ENCODE measurements at places on chromosomes 2 and 18.
A peak's percentile ranks its signal among the peaks of the same experiment; 100 is the strongest.

DNA sequence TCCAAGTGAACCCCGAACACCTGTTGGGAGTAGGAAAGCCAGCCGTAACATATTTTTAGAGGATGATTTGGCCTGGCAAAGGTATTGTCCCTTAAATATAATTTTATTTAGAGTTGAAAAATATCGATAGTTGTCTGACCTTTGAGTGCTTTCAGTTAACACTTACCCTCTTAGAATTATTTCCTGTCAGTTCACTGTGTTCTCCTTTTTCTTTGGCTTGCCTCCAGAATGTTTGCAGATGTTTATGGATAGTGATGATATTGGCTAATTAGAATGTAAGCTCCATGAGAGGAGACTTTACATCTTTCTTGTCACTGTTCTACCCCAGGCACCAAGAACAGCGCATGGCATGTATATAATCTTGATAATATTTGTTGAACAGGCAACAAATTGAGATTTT, 19.8 kb downstream of the PIKFYVE start:
- DNase-seq, result no peak

- DNase-seq, result no peak
These were observed 18.8 kb downstream of the ENOSF1 start for GRCh38 chr18:693466-694187.

DNA sequence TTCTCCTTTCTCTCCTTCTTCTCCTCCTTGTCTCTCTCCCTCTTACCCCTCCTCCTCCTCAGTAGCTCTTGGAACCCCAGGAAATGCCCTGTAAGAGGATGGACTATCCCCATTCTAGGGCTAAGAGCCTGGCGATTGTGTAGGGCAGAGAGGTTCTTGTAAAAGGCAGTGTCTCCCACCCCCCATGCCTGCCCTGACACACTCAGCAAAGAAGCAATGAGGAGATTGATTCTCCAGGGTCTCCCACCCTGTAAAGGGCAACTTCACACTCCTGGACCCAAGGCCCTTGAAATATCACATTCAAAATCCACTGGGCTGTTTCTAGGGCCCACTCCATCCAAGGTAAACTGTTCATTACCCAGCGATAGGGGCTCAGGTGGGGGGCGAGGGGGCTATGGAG, 144.1 kb downstream of the INSIG2 start:
- no peak for DNase-seq

- DNase-seq, result no peak
These were observed 121.1 kb upstream of the FN1 start for GRCh38 chr2:215556979-215557378.

GRCh38 chr2:156448766-156449165, 12.6 kb downstream of the GPD2 start:
- no peak for DNase-seq

- DNase-seq, result peak; percentile 63
These were observed 790 bp upstream of the ACAA2 start for GRCh38 chr18:49814147-49814499.

DNA sequence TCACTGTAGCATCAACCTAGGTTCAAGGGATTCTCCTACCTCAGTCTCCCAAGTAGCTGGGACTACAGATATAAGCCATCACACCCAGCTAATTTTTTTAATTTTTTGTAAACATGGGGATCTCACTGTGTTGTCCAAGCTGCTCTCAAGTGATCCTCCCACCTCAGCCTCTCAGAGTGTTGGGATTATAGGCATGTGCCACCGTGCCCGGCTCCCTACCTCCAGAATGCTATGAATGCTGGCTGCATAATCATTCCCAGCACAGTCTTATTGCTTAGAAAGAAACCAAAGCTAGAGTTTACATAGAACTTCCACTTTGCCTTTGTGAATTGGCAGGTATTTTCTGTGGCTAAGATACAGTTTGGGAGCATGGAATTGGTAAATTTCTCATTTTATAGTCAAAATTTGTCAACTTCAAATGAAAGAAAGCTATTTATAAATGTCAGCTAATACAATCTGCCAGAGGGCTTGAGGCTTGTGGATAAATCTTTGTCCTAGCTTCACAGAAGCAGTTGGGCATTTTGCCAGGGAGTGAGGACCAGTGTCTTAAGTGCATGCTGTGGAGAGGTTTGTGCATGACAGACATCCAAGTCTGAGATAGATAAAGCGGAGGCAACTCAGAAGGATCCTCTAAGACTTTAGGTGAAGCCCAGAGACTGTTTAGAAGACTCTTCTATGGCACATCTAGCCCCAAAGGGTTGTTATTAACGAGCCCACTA, 175.4 kb downstream of the ANTXR1 start:
- no peak for DNase-seq

DNA sequence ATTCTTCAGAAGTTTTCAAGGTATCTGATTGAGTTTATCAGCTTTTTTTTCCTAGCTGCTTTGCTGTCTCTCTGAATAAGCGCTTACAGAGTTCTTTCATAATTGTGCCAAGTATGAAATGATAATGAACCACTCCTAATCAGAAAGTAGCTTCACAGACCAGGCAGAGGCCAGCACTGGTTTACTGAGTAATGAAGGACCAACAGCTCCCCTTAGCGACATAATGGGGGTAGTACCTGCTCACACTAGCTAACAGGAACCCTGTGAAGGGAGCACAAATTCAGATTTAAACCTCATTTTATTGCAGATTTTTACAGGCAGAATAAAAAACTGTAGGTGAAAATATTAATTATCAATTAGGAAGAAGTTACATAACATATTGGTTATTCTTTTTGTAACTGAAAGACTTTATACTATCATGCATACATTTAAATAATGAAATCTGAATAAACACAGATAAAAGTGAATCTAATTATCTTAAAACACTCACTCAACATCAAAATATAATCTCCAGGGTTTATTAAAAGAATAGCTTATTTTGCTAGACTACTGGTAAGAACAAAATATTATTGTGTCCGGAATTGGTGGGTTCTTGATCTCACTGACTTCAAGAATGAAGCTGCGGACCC, 53.7 kb upstream of the LRRC30 start:
- no peak for DNase-seq

GRCh38 chr2:24421668-24422067, 61.3 kb upstream of the ITSN2 start:
- DNase-seq, result peak; percentile 51

DNA sequence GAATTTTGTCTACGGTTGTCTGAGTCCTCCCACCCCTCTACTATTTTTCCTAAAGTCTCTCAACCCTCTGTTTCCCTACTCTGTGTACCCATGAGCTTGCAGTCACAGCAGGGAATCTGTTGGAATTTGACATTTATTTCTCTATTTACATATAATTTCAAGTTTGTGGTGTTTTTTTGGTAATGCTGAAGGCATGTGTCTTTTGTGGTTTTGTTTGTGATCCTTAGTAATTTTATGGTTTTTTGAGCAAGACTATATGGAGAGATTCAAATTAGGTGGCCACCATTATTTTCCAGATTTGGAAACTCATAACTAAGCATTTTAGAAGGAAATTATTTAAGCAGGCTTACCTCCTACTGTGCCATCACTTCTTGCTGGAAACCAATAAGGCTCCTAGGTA, 27.2 kb upstream of the FBLN7 start:
- DNase-seq, result no peak

DNA sequence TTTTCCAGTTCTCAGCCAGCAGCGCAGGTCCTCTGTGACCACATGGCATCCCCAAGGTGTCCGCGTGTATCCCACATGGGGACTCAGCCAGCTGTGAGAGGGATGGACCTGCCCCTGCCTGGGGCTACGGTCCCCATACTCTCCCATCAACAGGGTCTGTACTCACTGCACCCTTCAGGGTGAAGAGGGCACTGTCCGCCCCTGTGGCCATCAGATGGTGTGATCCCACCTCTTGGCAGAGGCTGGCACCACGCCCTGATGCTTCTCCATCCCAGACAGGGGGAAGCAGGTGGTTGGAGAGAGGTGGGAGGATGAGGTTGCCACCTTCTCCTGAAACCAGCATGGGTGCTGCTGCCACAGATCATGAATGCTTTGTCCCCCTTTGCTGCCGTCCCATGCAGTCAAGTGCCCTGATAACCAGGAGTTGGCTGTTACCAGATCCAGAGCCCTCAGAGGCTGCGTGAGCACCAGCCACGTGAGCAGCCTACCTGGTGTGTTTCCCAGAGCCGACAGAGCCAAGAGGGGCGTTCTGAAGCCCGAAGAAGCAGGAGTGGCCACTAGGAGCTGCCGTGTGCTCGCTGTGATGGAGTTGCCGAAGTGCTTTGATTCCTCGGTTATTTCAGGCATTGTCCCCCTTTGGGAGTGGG, 93.9 kb downstream of the SH3RF3 start:
- no peak for DNase-seq

- no peak for DNase-seq
These were observed 59.5 kb upstream of the CCDC195 start for GRCh38 chr2:224775647-224776046.

DNA sequence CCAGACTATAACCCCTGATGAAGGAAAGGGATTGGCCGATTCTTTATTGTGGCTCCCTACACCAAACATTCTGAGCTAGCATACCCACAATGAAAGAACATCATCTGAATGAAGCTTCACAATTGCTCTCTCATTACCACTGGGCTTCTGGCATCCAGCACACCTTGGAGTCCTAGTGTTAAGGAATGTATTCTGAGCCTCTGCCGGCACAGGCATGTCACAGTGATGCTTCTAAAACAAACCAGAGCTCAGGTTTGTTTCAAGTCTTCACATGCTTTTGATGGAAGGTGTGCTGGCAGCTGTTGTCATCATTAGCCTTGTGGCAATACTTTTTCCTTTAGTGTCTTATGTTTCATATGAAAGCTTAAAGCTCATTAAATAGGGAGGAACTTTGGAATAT, 76.3 kb upstream of the RBBP8 start:
- no peak for DNase-seq

- no peak for DNase-seq
These were observed 35.3 kb downstream of the PDIA6 start for GRCh38 chr2:10777111-10777841.

DNA sequence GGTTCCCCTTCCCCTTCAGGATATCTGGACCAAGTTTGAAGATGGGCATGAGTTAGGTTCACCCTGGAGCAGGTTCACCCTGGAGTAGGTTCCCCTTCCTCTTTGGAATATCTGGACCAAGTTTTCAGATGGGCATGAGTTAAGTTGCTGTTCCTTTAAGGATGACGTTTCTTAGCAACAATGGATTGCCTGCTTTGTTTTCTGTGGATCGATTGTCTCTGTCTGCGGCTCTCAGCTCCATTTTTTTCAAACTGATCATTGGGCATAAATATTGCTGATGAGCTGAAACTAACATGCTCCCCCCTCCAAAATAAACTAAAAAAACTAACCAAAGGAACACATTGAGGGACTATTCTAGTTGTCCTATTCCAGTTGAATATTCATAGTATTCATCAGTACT, 149.5 kb downstream of the SPP2 start:
- DNase-seq, result no peak

- DNase-seq, result no peak
These were observed 134.3 kb upstream of the AQP4 start for GRCh38 chr18:26999797-27000196.

- DNase-seq, result no peak
These were observed 175.4 kb upstream of the NETO1 start for GRCh38 chr18:73043211-73043610.

- DNase-seq, result peak; percentile 47
These were observed 4.0 kb downstream of the LPIN1 start for GRCh38 chr2:11750422-11750821.

GRCh38 chr2:49129034-49129433, 25.3 kb downstream of the FSHR start:
- no peak for DNase-seq

DNA sequence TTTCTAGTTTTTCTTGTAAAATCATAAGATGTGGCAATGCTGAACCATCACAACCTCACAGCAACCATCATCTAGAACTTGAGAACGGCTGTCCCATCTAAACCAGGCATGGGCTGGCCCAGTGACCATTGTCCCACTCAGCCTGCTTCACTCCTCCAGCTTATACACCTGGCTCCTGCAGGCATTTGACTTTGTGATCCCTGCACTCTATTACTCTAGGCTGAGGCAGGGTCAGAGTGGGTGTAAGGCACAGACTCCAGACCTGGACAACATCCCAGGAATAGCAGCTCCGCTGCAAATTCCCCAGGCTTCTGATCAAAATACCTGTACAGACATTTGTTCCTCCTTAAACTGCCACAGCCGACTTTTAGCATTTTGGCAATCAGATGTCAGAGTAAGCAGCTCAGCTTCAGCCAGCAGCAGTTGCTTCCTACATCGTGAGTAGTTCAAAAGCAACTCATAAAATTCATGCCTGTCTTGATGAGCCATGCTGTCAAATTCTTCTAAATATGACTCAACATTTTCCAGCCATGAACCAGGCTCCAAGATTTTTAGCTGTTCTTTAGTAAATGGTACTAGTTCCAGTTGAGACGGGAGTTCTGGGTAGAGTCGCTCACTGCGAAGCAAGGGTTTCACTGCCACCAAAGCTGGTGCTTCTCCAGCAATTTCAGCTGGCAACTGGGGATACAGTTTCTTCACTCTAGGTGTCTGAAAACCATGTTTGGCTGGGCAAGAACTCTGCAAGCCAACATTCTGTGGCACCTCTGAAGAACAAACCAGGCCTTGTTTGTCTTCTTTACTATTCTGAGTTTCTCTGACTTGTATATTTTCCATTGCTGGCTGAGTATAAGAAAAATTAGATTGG, 12.8 kb downstream of the EPG5 start:
- no peak for DNase-seq

GRCh38 chr2:15303874-15304273, 257.3 kb downstream of the NBAS start:
- no peak for DNase-seq

- no peak for DNase-seq
These were observed 260.4 kb downstream of the MEIS1 start for GRCh38 chr2:66695226-66695735.

DNA sequence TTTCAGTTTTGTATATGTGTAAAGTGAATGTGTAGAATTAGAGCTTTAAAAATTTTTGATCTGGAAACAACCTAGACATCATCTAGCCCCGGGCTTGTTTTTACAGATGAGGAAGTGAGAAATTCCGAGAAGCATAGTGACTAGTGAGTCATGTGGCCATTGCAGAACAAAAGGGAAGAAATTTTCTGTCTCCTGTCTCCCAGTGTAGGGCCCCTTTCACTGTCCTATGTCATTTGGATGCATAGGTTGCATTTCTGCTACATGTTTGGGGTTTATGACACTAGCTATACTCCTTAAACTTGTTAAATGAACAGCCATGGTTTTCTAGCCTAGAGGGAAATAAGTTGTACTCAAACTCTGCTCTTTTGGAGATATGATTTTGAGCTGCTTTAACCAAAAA, 84.6 kb downstream of the PLCL1 start:
- DNase-seq, result peak; percentile 10

DNA sequence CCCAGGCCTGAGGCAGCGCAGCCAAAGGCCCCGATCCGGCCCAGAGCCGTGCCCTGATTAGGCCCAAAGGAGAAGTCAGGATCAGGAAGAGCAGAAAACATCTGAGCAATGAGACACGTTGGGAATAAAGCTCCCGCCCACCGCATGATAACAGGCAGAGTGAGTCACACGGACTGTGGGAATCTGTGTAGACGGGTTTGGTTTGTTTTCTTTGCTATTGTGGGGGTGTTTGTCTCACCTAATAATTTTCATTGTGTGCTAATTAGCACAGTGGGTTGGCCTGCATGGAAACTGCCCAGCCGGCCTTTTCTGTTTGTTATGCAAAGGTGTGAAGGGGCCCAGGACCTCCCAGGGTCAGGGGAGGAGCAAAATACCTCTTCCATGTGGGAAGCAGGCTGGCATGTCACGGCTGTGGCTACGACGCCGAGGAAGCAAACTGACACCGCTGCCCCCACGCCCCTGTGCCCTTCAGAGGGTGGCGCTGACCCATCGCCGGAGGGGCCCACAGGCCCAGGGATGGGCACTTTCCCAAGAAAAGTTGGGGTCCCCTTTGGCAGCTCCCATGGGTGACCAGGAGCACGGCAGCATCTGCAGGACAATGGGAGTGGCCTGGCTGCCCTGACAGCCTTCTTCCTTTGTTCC, 68.4 kb upstream of the CTDP1 start:
- no peak for DNase-seq
